GF-D8 (cell line): ENCODE measurements at places on chromosomes 5 and 9.

DNA sequence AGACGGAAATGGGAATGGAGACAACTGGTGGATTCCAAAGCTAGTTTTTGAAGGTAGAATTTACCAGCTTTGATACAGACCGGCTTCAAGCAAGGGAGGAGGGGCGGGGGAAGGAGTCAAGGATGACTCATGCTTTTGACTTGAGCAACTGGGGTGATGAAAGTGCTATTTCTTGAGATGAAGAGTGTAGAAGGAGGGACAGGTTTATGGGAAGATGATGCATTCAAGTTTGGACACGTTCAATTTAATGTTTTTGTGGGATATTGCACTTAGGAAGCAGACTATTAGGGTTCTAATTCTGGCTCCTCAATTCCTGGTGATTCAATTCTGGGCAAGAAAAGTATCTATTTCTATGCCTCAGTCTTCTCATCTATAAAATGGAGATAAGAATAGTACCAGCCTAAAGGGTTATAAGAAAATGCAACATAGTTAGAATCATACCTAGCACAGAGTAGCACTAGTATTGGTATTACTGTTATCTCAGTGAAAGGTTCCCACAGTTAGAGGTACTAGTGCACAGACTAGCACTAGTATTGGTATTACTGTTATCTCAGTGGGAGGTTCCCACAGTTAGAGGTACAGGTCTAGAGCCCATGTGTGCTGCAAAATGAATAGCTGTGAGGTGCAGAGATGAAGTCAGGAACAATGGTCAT, 4.6 kb downstream of the NIPAL4 start:
- DNase-seq, result no peak

- DNase-seq, result no peak
Observed at GRCh38 chr9:108761655-108762347, 94.0 kb downstream of the ACTL7B start.

DNA sequence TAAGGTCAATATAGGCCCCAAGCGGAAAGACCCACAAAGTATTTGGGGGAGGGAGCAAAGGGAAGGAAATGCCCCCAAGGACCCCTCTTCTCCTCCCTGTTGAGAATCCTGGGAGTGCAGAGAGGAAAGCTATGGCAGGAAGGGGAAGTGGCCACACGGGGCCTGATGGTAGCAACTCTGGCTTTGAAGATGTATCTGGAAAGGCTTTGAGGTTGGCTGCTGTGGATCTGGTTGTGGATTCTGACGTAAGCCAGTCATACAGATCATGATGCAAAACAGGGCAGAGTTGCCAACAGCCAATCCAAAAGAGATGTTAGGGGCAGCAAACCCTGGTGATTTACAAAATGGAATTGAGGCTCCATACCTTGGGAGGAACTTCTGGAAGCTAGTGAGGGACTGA, 108.8 kb downstream of the PRKACG start:
- DNase-seq, result no peak

- no peak for DNase-seq
Observed at GRCh38 chr9:20884985-20885593, 146.4 kb downstream of the HACD4 start.

- DNase-seq, result no peak
Observed at GRCh38 chr9:14846871-14847311, 63.3 kb downstream of the FREM1 start.
